ENCODE measurements at places on chromosomes 16 and 17.

GRCh38 chr16:84786605-84787262 lies 33.1 kb upstream of the CRISPLD2 start:
- DNase-seq = no peak

GRCh38 chr16:24009098-24009497 lies 173.3 kb downstream of the PRKCB start:
- DNase-seq = no peak

DNA sequence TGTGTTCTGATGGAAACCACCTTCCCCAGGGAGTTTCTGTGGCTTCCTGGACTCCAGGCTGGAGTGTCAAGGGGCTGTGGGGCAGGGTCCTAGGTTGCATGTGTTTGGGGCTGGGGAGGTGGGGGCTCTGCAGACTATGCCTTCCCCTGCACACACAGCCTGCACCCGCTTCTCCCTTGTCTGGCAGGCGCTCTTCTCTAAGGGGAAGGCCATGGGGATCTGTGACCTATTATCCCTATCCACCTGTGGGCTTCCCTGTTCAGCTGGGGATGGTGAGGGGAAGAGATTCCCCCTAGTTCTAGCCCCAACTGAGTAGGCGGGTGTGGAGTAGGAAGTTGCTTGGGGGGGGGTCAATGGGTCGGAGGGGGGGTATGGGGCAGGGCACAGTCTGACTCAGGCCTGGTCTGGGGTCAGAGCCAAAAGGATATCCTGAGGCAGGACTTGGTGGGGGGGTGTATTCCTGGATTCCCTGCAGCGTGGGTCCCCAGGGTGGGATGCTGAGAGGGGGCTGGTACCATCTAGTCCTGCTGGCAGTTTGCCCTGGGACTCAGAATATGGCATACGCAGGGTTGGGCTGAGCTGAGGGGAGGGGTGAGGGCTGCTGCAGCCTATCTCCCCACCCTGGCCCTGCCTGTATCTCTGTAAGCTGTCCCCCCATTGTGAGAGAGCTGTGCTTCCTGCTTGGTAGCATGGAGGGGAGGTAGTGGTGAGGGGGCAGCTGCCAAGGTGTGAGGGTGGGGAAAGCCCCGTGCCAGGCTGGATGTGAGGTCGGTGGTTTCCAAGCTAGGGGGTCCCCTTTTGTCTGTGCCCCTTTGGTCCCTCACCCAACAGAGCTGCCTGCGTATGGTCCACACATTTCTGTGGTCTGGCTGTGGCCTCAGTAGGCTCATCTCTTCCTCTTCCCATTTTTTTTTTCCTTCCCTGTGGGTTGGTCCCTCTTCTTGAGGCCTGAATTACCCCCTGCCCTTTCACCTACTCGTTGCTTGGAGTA lies 14.7 kb downstream of the RARA start:
- DNase-seq = no peak

DNA sequence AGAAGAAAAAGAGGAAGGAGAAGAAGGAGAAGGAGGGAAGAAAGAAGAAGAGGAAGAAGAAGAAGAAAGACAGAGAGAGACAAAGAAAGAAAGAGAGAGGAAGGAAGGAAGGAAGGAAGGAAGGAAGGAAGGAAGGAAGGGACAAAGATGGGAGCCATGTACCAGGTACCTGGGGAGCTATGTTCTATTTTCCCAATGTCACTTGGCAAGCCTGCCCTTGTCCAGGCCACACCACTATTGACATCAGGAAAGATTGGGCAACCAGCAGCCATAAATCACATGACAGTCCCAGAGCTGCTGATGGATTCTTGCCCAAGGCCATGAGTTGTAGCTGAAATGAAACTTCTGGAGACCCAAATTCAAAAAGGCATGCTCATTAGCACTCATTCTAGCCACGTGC lies 2.7 kb upstream of the CES1 start:
- no peak for DNase-seq

GRCh38 chr16:85350973-85351372 lies 238.7 kb upstream of the CIBAR2 start:
- peak; percentile 84 for DNase-seq

GRCh38 chr16:272633-273546 lies 2.9 kb downstream of the RGS11 start:
- DNase-seq = no peak

- DNase-seq = no peak
Measured at GRCh38 chr17:65959630-65960029, 232.3 kb downstream of the CEP112 start.

DNA sequence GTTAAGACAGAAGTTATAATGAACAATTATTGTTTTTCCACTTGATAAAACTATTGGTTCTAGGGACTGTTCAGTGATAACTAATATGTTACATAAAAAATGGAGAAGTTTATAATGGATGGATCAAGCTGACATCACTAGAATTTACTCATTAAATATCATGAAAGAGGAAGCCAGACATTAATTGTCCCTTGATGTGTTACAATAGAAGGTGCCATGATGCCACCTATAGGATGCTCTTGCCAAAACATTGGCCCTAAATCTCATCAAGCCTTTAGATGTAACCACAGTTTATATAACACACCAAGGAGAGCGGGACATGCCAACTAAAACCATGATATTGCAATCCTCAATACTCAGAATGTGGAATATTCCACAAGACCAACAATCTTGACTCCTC lies 147.9 kb upstream of the MON1B start:
- no peak for DNase-seq

DNA sequence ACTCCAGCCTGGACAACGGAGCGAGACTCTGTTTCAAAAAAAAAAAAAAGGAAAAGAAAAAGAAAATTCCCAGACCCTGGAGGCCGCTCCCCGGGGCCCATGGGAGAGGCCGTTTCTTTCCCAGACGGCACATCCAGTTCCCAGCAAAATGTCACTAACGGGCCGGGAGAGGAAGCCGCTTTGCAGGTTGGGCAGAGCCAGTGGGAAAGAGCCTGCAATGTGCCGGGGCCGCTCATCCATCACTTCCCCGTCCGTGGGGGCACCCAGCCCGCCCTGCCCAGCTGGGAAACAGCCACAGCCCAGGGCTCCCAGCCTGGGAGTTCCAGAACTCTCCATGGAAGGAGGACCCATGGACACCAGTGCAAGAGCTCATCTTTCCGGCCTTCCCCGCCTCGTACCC lies 41.8 kb upstream of the PABPN1L start:
- DNase-seq = no peak

- no peak for DNase-seq
Measured at GRCh38 chr17:7935859-7936258, 3.9 kb downstream of the CNTROB start.

- no peak for DNase-seq
Measured at GRCh38 chr16:48956620-48957019, 325.0 kb downstream of the CBLN1 start.

GRCh38 chr17:61400717-61401388 lies 1.2 kb downstream of the TBX2 start:
- DNase-seq = no peak
